Dorsolateral prefrontal cortex (tissue), 122 donors: ENCODE measurements at places on chromosomes 6 and 20.

GRCh38 chr6:137542713-137543112 is 48.5 kb upstream of the OLIG3 start:
- no peak for DNase-seq

DNA sequence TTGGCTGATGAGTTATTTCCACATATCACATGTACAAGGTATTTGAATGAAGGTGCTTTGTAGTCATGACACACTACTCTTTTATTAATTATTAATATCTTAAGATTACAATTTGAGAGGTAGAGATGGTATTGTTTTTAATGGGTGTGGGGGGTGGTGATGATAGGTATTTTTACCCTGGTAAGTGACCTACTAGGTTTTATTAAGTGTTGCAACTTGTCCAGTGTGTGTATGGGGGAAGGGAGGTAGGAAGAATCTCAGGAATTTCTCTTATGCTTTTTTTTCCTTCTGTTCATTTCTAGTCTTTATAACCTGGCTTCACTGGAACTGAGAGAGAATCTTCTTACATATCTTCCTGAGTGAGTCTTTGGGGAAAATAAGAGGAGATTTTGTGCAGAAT is 101.4 kb downstream of the LRRC1 start:
- DNase-seq, result no peak

GRCh38 chr6:149755300-149756260 is 6.0 kb downstream of the PCMT1 start:
- DNase-seq, result no peak

DNA sequence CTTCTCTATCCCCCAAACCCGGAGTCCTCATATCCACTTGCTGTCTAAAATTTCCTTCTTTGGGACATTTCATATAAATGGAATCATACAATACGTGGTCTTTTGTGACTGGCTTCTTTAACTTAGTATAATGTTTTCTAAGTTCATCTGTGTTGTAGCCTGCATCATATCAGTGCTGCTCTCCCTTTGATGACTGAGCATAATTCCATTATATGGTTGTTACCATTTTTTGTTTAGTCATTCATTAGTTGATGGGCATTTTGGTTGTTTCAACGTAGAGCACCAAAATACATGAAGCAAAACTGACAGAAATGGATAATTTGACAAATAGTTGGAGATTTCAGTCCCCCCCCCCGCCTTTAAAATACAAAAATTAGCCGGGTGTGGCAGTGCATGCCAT is 71.5 kb downstream of the ZFAND3 start:
- DNase-seq, result no peak

GRCh38 chr6:34459899-34460593 is 5.8 kb upstream of the PACSIN1 start:
- peak; percentile 33 for DNase-seq

GRCh38 chr6:75815756-75816155 is 66.7 kb downstream of the MYO6 start:
- DNase-seq, result no peak

DNA sequence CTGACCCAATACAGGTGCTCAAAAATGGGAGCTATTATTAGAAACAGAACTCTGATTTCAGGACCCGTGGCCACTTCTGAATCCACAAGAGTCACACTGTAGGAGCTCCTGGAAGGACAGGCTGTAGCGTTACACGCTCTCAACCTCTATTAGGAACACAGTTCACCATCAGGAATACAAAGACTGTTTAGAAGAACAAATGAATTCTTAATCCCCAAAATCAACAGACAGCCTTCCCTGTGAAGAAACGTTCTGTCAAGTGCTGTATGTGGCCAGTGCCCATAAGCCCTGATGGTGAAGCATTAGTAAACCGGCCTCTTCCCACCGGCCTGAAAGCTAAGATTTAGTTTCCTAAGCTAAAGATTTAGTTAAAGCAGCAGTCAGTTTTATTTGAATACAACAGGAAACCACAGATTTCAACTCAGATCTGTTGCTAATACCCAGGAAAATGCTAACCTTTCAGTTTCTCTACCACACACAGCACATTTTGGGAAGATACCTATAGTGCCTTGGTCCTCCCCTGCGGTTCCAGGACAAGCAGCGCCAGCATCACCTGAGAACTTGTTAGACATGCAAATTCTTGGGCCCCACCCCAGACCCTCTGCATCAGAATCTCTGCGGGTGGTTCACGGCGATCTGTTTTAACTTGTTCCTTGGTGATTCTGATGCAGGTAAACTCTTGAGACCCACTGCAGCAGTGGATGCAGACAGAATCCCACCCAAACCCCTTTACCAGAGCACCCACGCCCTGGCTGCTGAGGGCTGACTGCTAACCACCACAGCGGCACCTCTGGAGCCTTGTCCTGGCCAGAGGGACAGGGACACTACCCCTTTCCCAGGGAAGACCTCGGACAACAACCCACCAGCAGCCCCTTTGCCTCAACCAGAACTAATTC is 33.4 kb downstream of the MTRES1 start:
- DNase-seq, result no peak

- DNase-seq, result no peak
These were observed 198.6 kb downstream of the FOXA2 start for GRCh38 chr20:22385602-22386305.

GRCh38 chr6:2843138-2843740 is 1.6 kb upstream of the SERPINB1 start:
- no peak for DNase-seq

DNA sequence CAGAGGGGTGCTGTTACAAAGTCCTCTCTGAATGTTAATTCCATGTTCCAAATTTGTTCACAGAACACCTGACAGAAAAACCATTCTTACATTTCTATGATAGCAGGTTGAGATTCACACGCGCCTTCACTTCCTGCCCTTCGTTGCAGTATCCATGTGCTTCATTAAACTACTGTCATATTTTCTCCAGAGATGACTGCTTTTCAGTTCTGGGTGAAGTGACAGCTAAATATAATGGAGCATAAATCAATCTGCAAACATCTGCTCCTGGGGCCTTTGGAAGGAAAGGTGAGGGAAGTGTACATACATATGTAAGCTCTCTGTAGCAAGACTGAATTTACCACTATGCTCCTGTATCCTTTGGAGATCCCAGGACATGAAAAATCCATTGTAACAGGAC is 750.2 kb downstream of the HDGFL1 start:
- no peak for DNase-seq

DNA sequence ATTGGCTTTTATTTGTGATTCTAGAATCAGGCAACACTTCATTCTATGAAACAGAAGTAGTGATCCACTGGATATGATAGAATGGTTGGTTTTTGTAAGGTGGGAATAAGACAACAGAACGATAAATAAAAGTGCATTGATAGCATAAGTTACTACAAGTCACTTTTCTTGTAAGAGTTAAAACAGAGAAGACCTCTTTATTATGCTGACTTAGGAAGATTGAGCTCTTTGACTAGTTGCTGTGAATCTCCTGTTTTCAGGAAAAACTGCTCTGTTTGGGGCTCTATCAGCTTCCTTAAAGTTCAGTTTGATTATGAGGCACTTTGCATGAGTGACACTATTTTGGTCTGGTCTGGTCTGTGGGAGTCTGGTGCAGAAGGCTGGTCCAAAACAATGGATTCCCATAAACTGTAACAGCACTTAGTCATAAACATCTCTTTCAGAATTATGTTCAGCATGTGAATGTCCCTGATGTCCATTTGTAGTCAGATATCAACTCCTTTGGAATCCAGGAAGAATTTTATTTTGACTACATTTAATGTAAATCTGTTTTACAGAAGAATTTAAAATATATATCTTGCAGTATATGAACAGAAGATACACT is 35.0 kb upstream of the DSE start:
- DNase-seq, result no peak

DNA sequence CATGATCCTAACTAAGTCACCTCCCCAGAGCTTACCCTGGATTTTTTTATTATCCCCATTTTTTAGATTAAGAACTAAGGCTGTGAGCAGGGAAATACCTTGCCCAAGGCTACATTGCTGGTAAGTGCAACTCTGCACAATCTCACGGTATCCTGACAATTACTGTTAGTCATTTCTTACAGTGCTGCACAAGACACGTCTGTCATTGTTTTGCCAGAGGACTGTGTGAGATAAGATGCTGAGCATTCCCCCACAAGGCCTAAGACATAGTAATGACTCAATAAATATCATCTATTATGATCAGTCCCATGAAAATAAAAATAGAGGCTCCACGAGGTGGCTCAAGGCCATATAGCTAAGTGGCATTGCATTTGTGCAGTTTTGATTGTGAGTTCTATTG is 21.0 kb downstream of the PFDN4 start:
- no peak for DNase-seq

GRCh38 chr6:8029243-8029870 is 34.8 kb downstream of the BLOC1S5 start:
- DNase-seq, result no peak

DNA sequence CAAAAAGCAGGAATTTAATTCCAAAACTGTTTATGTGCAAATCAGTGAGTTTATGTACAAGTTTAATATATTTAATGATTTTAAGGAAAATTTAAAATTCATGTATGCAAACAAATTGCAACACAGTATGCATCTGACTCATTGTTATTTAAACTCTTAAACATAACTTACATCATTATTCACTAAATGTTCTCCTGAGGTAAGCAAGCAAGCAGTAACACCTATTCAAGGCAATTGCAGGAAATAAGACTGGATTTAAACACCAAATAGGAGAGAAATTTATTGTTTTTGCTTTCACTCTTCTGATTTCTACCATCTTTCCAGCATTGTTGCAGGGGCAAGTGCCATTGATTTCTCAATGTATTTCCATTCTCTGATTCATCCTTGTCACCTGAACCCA is 239.5 kb downstream of the TFAP2A start:
- DNase-seq, result no peak

DNA sequence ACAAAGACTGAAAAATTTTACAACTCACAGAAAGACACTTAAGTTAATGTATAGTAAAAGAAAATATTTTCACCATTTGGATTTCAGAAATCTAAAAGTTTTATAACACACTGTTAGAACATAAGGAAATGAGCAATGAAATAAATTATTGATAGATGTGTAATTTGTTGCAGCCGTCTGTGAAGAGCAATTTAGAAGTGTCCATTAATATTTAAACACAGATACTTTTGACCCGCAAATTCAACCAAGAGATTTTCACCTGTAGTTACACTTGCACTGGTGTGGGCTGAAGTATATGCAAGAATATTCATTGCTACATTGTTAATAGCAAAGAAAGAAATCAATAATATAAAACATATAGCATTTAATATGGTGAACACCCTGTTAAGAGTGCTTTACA is 14.6 kb upstream of the SLC17A3 start:
- no peak for DNase-seq

DNA sequence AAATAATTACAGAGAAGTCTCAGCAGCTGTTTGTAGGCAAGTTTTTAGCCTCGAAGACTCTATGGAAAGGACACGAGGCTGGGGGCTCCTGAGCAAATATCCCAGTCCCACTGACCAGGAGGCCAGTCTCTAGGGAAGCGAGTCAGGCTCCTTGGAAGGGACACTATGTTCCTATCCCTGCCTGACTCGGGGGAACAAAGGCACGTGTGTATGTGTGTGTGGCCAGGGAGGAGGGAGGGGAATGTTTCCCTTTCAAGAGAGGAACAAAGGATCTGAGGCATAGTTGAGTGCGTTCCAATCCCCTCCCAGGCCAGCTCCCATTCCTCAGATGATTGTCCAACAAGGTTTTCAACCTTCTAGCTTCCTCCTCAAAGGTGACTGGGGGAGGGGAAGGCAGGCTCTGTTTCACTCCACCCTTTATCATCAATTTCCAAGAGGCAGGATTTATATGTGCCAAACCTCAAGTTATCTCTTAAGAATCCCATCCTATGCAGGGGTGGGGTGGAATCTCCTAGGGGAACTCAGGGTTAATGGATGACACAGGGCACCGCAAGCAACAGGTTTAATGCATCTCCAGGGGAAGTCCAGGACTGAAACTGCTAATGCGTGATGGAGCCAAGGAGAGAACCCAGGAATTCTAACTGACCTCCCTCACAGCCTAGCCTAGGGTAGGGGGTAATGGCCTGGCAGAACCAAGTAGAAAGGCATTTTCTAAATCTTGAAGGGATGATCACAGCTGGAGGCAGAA is 9.9 kb downstream of the BCL2L1 start:
- peak; percentile 81 for DNase-seq

DNA sequence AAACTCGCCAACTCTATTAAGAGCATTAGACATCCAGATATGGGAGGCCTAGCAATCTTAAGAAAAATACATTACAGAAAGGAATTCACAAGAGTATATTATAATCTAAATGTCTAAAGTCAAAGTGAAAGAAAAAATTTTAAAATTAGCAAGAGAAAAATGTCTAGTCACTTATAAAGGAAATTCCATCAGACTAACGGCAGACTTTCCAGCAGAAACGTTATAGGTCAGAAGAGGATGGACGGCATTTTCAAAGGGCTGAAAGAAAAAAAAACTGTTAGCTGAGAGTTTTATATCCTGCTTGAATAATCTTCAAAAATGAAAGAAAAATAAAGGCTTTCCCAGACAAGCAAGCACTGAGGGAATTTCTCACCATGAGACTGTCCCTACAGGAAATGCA is 269.0 kb downstream of the HDGFL1 start:
- no peak for DNase-seq

DNA sequence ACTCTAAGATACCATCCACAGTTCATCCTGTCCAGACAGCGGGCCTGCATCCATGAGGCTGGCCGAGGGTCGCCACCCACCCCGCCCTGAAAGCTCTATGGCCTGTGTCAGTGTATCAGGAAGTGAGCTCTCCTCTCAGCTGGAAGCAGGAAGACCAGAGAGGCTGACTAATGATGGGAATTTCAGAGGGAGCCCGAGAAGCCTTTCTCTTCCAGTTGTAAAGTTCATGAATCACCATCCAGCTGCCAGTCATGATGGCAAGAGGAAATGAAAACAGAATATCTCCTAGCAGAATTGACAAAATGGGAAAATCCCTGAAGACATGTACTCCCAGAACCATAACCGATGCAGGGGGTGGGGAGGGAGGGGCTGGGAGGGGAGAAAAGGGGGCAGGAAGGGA is 109.6 kb upstream of the RPS6KA2 start:
- DNase-seq, result no peak

DNA sequence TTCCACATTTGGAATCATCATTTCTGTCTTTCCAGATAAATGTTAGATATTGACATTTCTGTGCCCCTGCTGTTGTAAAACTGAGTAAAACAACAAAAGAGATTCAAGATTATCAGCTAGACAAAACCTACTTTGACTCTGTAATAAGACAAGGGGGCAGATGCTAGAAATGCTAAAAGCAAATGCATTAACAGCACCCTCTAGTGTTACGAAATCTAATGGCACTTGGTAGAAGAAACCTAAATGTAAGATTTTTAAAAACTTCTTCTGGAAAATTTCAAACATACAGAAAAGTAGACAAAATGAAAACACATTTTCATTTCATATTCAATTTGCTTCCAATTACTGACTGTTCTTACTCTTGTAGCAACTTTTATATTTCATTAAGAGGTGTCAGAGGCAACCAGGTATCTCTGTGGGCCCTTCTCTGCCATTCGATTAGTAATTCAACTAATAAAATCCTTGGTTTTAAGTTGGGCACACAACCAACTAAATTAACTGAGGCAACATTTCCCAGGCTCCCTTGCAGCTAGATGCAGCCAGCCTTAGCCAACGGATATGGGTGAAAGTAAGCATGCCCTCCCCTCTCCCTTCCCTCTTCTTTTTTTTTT is 45.0 kb downstream of the SLC23A2 start:
- DNase-seq, result no peak
